ENCODE measurements at places on chromosomes 13 and 19.

GRCh38 chr19:28710278-28710677 lies 502.7 kb downstream of the UQCRFS1 start:
- no peak for DNase-seq

DNA sequence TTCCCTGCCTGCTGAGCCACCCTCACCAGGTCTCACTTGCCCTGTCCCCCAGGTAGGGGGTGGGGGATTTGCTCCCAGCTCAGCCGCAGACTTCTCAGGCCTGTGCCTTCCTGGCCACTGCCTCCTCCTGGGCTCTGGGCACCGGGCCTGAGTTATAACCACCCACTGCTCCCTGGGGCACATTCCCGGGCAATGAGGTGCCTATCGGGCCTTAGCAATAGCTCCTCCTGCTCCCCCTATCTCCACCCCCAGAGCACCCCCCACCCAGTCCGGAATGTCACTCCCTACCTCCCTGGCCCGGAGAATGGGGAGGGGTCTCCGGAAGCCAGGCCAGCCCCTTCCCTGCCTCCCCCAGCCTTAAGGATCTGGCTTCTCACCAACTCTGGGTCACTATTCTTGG lies at the start of gene KLK5:
Gene KLK5 (minus strand): TSS at position 129 of the 400 bp plus-strand sequence. CDS start 381 bp downstream, outside the sequence.
- DNase-seq = no peak

DNA sequence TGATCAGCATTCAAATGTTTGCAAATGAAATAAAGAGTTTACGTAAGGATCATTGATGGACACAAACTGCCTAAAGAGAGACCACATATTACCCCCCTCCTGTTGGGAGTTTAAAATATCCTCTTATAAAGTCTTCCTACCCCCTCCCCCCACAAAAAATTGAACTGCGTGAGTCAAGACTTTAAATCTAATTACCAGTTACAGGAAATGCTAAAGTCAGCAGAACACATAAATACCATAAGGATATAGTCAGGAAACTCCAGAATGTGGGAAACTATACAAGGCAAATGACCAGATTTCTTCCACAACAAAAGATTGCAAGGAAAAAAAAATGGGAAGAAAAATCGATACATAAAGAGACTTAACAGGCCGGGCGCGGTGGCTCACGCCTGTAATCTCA lies 44.4 kb upstream of the FARP1 start:
- DNase-seq = no peak

DNA sequence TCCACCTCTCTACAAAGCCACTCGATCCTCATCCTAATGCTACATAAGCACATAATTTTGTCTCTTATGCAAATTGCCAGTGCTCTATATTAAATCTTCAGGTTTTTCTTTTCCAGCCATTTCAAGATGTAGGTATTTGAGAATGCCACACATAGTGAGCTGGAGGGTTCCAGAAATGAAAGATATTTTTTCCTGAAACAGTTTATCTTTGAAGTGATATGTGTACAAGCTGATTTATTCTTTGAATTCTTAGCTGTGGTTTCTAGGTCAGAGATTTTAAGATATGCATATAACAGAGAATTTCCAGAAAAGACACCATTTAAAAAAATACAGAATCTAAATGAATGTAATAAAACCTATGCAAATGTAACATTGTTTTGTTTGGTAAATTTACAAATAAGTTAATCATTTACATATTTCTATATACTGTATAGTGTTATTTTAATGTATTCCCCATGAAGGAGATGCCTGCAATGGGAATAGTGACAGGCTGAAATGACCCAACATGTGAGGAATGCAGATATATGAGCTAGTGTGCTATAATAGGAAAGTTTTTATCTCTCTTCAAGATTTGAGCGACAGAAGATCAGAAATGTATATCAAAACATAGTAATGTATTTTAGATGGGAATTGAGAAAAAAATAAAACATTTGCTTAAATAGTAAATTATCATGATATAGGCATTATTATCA lies 570.2 kb downstream of the SLITRK1 start:
- no peak for DNase-seq

DNA sequence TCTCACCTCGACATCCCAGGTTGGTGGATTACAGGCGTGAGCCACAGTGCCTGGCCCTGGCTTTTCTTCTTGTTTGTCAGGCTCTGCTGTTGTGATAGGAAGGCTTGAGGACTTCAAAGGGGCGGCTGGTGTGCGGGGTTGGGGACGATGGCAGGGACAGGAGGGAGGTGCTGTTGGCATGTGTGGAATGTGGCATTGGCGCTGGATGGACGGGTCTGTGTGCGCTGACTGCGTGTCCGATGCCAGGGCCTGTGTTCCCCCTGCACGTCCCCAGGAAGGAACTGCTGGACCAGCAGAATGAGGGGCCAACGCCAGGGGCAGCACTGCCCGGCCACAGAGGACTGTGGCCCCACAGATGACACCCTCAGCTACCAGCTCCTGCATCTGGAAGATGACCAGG lies 12.7 kb upstream of the PTBP1 start:
- no peak for DNase-seq

GRCh38 chr13:66138172-66138811 lies 1091.8 kb downstream of the PCDH9 start:
- DNase-seq = no peak

DNA sequence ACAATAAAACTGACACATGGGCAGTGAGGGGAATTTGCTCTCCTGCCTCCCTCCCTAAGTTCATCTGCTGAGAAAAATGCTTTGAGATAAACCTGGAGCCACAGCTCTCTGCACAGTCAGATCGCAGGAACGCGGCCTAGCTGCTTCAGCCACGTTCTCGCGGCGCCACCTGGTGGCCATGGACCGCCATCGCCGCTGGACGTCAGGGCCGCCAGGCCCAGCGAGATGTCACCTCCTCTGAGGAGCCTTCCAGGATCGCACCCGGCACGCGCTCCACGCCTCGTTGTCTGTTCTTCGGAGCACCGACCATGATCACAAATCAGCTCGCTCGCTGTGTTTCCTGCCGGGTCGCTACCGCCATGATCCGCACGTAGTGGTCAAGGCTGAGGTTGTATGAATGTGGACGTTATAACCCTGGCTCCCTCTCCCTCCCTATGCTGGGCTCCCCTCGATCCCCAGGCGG lies 20.6 kb upstream of the USP29 start:
- DNase-seq = peak; percentile 69

DNA sequence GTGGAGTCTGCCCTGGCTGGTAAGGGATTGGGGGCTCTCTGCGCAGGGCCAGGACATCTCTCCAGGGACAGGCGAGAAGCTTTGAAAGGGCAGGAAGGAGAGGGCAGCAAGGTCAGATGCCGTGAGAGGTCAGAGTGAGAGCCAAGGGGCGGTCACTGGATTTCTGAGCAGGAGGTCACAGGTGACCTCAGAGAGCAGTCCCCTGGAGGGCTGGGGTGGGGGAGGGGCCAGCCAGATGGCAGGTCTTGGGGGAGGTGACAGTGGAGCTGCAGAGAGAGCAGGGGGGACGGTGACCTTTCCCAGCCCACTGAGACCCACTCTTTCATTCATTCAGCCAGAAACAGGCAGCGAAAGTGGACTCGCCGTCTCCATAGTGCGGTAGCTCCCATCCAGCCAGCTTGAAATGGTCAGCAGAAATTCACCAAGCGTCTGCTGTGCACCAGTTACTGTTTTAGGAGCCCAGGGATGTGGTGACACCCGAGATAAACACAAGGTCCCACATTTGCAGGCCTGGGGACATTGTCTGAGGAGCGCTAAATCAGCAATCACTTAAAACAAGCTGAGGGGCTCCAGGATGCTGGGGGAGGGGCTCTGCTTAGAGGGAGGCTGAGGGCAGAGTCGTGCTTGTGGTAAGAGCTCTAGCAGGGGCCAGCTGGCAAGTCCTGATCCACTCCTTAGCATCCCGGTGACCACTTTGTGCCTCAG lies 10.2 kb downstream of the CARM1 start:
- DNase-seq = no peak

DNA sequence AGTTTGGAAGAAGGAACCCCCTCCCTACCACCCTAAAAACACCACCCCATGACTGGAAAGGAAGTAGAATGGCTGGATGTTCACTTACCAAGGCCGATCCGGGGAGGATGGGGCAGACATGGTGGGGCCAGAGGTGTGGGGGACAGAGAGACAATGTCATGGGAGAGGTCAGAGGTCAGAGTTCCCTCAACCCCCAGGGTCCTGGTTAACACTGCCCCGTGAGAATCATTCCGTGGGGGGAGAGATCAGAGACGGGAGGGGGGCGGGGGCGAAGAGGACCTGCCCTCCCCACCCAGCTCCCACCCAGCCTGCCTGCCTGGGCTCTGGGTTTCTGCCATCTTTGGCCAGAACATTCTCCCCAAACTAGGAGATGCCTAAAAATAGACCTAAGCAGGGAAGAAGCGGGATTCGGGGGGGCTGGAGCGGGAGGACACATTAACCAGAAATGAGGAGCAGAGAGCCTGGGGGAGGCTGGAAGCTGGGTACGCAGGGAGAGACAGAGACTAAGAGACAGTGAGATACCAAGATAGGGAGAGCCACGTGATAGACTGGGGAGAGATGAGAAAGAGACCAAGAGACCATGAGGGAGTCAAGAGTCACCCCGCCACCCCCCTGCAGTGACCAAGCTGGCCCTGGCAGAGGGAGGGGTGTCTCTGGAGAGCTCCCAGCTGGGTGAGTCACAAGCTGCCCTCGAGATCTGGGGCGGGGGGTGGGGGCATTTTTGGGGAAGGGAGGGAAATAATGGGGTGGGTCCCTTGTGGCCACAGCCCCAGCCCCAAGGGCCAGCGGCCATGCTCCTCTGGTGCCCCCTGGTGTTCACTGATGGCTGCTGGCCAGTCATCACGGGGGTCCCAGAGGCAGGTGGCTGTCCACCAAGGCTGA lies 6.1 kb upstream of the KANK2 start:
- peak; percentile 68 for DNase-seq
